ENCODE measurements at places on chromosomes 4 and X.

GRCh38 chr4:100430451-100430850 lies 87.4 kb downstream of the EMCN start:
- no peak for DNase-seq

- no peak for DNase-seq
These were observed 194.4 kb upstream of the CPEB2 start for GRCh38 chr4:14807856-14808255.

- DNase-seq, result no peak
These were observed 317.2 kb downstream of the PDGFC start for GRCh38 chr4:156654410-156654809.

DNA sequence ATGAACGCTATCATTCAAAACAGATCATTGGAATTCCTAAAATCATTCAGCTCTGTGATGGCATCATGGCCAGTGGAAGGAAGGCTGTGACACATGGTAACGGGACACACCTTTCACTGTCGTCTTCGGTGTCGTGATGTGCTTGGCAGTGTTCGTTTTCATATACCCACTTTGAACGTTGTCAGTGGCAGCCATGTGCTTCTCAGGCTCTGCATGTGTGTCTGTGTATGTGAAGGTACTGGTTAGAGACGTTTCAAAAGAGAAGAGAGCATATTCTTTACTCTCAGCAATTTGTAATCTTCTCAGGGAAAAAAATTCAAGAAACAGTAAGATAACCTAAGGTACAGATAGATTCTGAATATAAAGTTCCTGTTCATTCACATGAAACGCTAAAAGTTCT lies 70.6 kb upstream of the MSANTD1 start:
- DNase-seq, result no peak

DNA sequence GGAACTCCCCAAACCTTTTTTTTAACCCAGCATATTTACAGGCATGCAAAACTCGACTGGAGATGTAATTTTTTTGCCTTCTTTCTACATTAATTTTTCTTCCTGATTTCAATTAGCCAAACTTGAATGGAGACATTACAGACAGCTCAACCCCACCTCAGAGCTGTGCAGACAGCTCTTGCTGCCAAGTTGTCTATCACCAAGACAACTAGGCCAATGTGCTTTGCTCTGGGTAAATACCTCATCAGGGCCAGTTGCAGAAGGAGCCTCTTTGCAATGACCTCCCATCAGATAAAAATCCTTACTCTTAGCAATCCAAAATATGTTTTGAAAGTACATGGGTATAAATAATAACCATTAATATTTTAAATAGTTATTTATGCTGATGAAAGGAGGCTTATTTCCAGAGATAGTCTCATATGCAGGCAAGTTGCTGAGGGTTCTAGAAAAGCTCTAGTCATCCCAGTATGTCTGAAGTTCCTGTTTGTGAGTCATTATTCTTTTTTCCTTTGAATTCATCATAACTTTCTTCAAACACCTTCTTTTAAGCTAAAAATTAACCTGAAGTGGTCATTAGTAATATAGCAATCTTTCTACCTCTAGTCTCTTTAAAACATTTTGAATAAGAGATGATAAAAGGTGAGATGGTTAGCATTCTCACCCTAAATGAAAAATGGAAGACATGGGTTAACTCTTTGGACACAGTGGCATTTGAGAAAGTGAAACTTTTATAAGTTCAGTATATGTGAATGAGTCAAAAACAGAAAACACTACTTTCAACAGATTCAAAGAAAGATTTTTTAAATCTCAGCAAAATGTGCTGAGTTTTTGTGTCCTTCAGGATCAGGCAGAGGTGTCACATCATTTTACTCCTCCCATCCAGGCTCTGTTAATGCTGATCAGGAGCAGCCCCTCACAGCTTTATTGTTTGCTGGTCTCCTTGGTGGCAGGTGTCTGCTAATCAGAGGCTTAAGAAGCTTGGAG lies 475.5 kb upstream of the FGF16 start:
- no peak for DNase-seq

- no peak for DNase-seq
These were observed 739.4 kb upstream of the TENM3 start for GRCh38 chr4:181503687-181504390.

DNA sequence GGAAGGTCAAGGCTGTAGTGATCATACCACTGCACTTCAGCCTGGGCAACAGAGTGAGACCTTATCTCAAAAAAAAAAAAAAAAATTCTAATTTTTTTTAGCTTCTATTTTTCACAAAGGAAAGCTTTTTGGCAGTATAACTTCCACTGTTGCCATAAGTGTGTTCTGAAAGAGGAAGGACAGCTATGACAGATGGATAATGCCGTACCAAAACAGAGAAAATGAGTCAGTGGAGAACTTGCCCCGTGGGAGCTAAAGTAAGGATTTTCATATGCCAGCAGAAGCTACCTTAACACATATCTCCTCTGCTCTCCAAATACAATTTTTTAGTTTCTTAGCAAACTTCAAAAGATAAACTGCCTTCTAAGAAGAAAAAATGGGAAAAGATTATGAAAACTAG lies 43.7 kb downstream of the RPS3A start:
- DNase-seq, result no peak

DNA sequence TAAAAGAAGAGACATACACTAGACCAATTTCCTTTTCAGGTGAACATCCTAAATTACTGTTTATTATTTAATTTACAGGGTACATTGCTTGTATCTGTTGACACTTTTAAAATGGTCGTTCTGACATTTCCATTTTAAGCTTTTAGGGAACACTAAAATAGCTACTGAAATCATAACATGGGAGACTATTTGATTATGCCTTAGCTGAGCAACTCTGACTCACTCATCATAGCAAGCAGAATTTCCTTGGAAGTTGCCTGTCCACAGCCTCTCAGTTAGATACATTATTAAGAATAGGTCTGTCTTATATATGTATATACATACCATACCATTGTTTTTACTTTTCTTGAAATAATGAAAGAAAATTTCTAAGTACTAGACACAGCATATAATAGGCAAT lies 22.0 kb downstream of the GUCY1B1 start:
- DNase-seq, result no peak

DNA sequence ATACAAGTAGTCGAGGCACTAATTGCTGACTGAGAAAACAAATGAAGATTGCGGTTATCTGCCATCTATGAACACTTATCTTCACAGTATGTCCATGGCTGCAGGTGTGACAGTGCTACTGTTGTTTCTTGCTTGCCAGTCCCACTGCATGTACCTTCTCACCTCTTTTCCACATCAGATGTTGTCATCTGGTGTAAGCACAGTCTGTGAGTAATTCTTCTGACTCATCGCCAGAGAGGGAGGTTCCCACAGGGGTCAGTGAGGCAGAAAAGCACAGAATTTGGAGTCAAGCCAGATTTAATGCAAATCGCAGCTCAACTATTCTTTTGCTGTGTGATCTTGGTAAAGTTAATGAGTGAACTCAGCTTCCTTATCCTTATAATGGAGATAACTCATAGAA lies 144.4 kb downstream of the GLRA2 start:
- DNase-seq, result no peak

DNA sequence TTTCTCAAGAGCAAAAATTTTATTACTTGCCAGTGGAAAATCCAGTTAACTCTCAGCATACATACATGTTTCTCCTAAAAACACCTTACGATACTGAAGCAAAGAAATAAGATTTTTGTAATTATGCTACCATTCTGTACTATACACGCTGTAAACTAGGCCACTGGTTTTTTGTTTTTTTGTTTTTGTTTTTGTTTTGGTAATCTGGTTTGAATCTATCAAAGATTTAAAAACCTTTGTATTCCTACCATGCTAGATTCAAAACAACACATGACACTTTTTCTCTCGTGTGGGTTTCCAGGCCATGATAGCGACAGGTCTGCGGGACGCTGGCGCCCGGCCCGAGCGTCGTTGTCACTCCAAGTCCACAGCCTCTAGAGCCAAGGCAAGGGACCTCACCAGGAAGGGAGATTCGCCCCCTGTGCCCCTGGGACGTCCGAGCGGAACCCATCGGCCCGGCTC lies 723 bp downstream of the TMEM192 start:
- peak; percentile 77 for DNase-seq

DNA sequence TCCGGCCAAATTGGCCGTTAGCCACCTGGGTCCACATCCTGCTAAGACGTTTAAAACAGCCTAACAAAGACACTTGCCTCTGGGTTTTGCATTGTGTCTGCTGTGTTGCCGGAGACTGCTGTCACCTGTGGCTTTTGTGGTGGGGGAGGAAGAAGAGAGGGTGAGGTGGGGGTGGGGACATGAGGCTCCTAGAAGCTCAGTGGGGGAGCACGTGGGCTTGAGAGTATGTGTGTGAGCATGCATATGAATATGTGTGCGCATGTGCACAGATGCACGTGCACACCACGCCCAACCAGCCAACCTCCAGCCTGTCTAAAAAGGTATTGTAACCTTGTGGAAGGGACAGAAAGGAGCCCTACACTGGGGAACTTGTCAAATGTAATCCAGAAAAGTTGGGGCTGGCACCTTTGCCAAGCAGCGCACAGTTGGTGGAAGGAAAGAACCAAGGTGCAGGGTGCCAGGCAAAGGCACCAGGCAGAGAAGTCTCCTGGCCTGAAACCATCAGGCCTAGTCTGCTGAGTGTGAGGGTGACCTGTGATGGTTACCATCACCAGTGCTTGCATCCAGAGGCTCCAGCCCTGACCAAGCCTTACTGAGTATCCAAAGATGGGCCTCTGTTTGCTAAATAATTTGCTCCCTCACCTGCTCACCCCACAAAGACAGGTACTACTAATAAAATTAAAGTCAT lies 10.1 kb upstream of the SASH3 start:
- no peak for DNase-seq

- DNase-seq, result no peak
These were observed 90.2 kb downstream of the TET2 start for GRCh38 chr4:105236916-105237311.

DNA sequence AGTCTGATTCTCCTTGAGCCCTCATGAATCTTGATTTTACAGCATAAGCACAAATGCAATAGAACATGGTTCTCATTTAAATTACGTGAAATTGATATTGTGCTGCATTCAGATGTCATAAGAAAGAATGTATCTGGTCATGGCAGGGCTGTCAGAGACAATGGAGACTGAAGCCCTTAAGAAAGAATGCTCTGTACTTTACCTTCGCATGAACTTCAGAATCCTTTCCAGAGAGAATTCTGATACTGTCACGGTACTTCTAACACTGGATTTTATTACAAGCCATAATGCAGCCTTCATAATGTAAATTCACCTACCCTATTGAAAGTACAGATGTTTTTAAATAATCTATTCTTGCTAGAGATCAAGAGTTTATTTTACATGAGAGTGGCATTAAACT lies 677.9 kb upstream of the ADGRL3 start:
- DNase-seq, result no peak

- no peak for DNase-seq
These were observed 591.0 kb downstream of the ANKRD50 start for GRCh38 chr4:124121461-124121971.

DNA sequence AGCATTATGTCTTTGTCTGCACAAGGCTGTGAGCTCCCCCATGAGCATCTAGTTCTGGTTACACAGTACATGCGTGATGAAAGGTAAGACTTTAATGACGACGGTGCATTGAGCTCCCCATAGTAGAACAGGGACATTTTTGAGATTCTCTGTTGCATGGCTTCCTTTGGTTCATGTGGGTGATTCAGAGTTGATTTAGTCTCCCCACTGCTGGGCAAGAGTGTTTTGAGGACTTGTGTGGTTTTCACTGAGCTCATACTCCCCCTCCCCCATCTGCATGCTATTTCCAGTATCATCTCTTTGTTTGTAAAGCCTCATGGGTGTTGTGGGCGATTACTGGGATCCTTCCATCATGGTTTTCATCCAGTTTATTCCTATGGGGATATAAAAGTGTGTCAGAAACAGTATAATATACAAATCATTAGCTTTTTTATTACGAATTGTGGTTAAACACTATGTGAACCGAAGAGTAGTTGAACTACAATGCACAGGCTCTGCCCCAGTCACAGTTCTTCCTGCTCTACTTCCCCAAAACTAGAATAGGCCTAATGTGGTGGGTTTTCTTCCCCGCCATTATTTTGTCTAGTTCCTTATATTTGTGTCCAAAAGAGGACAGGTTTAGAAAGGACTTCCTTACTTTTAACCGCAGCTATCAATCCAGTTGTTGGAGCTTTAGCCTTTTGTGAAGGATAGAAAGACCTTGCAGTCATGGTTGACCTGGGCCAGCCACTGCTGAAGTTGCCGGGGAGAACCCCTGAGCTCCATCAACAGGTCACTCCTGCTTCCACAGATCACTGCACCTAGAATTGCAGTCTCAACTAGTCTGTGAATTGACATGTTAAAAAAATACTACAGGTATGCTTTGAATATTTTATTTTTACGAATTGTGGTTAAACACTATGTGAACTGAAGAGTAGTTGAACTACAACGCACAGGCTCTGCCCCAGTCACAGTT lies 30.4 kb downstream of the KIT start:
- peak; percentile 24 for DNase-seq

GRCh38 chr4:140242357-140243277 lies 88.6 kb upstream of the MAML3 start:
- DNase-seq, result no peak

DNA sequence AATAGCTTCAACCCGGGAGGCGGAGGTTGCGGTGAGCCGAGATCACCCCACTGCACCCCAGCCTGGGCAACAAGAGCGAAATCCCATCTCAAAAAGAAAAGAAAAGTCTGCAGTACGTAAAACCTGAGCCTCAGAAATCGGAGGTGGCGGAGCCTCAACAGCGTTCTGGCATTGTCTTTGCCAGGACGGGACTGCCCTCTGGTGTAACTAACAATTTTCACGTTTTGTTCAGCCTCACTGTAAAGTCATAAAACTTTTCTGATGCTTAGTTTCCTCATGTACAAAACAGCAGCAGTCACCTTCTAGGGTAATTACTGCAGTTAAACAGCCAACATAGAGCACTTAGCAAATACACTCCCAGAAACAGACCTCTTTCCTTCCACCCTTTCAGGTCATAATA lies 121.7 kb downstream of the RBM47 start:
- DNase-seq, result no peak

DNA sequence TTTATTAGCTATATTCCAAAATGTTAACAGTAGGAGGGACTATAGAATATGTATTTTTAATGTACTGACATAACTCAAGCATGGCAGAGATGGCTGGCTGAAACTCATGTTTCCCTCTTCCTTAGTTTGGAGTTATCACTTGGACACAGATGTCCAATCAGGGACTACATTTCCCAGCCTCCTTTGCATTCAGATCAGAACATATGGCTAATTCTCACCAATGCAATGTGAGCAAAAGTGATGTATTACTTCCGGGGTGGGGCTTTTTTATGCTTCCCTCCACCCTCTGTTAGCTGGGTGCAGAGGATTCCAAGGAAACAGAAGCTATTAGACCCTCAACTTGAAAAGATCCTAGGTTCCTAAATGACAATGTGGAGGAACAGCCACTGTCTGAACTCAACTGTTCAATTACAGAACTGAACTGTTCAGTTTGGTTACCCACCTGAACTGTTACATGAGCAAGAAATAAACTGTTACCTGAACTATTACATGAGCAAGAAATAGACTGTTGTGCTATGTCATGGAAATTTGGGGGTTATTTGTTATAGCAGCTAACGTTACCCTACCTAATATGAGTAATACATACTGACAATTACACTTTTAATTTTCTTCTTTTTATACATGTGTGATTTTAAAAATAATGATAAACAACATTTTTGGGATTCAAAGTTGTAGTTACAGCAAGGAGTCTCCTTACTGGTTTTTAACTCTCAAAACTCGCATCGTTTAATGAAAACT lies 29.6 kb upstream of the ERVMER34-1 start:
- no peak for DNase-seq

All from putamen (tissue), 1 donor.